ENCODE measurements at places on chromosomes 16 and 17.

GRCh38 chr17:58310511-58311428 lies 17.8 kb downstream of the TSPOAP1 start:
- no peak for DNase-seq

DNA sequence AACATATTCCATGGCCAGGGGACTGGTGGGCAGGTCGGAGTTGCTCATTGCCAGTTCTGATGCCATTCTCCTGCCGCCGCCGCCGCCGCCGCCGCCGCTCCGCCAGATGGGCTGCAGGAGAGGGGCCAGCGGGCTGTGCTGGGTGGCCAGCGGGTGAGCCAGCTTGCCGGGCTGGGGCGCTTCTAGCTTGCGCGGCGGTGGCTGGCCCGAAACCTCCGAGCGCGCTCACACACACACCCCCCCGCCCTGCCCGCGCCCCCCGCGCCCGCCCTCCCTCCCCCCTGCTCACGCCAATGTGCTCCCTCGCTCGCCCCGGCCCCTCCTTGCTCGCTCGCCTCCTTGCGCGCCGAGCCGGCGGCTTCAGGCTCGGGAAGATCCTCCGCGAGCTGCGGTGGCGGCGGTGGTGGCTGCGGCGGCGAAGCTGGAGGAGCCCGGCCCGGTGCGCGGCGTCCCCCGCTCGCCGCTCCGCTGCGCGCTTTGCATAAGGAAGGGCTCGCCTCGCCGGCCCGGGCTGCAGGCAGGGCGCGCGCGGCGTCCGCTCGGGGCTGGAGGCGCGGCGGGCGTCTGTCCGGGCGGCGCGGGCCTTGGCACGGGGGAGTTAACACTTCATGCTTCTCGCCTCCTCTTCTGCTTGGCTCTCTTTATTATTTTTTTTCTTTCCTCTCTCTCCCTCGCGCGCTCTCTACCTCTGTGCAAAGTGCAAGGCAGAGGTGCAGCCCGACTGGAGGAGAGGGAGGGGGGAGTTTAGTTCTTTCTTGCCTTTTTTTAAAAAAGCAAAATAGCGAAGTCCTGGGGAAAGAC lies 500 bp downstream of the MAF start:
- peak; percentile 73 for DNase-seq

DNA sequence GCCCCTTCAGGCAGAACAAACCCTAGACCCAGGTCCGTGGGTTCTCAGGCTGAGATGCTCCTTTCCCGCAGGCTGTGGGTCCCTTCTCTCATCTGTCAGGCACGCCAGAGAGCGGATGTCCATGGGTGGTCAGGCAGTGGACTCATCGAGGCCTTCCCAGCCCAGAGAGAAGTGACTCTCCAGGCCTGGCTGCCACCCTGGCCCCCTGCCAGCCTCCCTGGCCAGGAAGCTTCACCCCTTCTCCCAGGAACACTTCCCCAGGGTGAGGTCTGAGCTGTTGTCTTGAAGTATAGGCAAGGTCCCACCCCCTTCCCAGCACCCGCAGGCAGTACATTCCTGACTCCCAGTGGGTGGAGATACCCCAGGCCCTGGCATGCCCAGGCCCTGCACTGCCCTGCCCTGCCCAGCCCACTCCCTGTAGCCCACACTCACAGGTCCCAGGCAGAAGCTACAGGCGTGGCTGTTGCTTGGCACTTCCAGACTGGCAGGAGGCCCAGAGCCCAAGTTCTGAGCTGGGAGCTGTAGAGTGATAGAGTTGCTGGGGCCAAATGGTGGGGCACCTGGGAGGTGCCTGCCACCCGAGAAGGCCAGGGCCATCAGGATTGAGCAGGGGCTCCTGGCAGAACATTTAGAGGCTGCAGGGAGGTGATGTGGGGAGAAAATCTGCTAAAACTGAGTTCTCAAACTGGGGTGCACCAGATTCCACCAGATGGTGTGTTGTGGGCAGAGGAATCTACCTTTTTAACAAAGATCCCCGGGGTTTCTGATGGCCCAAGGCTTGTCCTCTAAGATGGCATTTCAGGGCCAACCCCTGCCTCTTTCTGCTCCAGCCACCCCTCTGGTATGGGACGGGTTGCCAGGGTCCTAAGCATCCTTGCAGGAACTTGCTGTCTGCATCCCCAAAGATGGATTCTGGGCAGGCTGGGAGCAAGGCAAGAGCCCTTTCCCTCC lies 6.7 kb downstream of the ITGA3 start:
- no peak for DNase-seq

- no peak for DNase-seq
Observed at GRCh38 chr16:88508868-88509748, 56.0 kb downstream of the ZFPM1 start.

DNA sequence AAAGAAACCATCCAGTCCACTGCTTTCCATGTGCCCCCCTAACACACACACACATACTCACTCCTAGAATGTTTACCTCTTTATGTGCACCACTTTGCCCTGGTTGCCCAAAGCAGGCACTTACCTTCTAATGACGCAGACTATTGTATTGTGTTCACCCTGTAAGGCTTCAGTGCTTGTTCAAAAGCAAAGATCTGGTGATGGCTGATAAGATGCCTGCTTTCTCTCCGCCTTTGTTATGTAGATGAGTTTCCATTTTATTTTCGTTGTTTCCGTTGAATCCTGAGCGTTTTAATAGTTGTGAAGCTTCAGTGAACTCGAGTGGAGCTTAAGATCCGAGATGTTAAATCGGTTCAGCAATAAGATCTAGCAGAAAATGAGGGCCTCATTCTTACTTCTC lies 452.7 kb downstream of the TMEM114 start:
- no peak for DNase-seq

GRCh38 chr16:49547448-49547847 lies 173.8 kb downstream of the C16orf78 start:
- DNase-seq = no peak

DNA sequence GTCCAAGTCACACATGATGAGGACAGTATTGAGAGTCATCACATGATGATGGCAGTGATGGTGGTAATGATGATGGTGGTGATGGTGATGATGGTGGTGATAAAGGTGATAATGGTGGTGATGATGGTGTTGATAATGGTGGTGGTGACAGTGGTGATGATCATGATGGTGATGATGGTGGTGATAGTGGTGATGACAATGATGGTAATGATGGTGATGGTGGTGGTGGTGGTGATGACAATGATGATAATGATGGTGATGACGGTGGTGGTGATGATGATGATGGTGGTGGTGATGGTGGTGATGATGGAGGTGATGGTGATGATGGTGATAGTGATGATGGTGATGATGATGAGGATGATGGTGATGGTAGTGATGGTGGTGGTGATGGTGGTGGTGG lies 190.2 kb upstream of the ZNF469 start:
- DNase-seq = no peak

DNA sequence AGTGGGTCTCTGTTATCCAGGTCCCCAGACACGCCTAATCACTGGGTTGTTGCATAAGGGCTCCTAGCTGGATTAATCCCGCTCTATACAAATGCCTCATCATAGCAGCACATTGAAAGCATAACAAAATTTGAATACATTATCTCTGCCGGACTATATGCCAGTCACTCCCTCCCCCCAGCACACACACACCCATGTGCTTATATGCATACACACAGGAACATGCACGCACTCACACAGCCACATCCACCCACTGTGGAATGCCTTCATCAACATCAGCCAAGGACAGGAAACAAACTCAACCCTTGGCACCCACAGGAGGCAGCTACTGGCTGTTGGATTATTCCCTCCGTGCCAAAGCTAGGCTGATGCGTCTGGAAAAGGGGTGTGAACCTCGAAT lies 3.5 kb upstream of the CDH13 start:
- no peak for DNase-seq

- no peak for DNase-seq
Observed at GRCh38 chr17:8806926-8807550, 7.9 kb upstream of the MFSD6L start.

DNA sequence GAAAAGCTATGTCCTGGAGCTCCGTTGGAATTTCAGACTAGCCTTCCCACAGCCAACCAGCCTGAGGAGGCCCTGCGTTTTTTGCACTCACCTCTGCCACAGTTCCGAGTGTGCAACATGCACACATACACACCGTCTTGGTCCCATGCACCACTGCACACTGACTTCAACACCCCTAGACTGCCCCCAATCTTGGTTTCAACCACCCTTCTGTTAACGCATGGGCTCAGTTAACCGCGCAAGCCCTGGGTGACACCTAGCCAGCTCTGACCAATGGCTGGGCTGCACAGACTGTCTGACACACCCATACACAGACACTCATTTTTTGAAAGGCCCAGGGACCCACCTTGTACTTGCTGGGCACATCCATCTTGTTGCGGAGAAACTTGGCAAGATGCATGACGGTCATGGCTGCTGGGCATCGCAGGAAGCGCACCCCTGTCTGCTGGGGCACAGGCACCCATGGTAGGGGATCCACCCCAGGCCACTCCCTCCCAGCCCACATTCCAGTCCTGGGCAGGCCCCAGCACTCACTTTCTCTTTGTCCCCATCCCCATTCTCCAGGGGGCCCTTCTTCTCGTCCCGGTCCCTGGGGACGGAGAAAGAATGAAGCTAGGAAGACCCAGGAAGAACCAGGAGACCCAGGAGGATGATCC lies 8.0 kb downstream of the CISD3 start:
- no peak for DNase-seq

- no peak for DNase-seq
Observed at GRCh38 chr17:56158344-56158743, 5.1 kb downstream of the ANKFN1 start.

DNA sequence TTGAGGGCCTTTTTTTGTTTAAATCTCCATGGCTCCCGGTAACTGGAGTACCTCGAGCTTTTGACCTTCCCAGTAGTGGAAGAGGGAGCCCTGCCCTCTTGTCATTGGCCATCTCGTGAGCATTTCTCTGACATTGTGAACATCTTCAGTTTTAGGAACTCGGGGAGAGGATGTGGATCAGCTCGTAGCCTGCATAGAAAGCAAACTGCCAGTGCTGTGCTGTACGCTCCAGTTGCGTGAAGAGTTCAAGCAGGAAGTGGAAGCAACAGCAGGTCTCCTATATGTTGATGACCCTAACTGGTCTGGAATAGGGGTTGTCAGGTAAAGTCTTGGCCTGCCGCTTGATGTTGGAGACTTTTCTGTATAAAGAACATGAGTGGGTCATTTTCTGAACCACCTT lies 24.3 kb downstream of the NTAN1 start:
- DNase-seq = no peak

- no peak for DNase-seq
Observed at GRCh38 chr17:35218915-35219314, 24.0 kb upstream of the SLFN5 start.

GRCh38 chr16:1225051-1225451 lies at the start of gene TPSG1:
TPSG1 (minus strand) TSS chr16:1225268; CDS start chr16:1225252, 16 bp downstream.
- DNase-seq = no peak

- no peak for DNase-seq
Observed at GRCh38 chr17:14050616-14051015, 18.7 kb upstream of the COX10 start.

DNA sequence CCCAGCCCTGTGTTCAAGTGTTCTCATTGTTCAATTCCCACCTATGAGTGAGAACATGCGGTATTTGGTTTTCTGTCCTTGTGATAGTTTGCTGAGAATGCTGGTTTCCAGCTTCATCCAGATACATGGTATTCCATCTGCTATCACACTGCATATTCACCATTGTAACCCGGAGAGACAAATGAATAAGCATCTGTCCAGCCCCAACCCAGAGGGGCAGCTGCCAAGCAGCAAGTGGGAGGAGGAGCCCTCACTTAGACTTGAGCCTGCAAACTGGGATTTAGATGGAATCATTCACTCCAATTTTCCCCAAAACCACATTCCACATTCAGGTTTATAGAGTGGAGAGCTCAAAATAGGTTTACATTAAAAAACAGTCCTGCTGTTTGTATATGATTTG lies 41.6 kb downstream of the SHISA6 start:
- no peak for DNase-seq

- peak; percentile 13 for DNase-seq
Observed at GRCh38 chr17:35766903-35767510, 6.3 kb downstream of the C17orf50 start.

DNA sequence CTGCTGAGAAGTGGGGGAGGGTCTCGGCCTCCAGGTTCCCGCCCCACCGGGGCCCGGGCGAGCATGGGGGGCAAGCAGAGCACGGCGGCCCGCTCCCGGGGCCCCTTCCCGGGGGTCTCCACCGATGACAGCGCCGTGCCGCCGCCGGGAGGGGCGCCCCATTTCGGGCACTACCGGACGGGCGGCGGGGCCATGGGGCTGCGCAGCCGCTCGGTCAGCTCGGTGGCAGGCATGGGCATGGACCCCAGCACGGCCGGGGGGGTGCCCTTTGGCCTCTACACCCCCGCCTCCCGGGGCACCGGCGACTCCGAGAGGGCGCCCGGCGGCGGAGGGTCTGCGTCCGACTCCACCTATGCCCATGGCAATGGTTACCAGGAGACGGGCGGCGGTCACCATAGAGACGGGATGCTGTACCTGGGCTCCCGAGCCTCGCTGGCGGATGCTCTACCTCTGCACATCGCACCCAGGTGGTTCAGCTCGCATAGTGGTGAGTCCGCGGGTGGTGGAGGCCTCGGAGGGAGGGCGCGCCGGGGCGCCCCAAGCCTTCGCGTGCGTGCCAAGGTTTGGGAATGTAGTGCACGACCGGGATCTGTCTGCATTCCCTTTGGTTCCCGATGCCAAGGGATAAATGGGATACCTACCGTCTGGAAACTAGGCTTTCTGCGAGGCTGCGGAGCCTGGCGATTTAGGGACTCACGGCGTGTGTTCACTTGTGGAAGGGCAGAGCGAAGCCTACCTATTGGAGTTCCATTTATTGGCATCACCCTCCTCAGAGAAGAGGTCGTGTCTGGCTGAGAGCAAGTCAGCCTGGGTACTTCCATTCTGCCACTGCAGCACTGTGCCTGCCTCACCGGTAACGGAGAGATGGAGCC lies 1.0 kb downstream of the ZNRF1 start:
- peak; percentile 21 for DNase-seq

DNA sequence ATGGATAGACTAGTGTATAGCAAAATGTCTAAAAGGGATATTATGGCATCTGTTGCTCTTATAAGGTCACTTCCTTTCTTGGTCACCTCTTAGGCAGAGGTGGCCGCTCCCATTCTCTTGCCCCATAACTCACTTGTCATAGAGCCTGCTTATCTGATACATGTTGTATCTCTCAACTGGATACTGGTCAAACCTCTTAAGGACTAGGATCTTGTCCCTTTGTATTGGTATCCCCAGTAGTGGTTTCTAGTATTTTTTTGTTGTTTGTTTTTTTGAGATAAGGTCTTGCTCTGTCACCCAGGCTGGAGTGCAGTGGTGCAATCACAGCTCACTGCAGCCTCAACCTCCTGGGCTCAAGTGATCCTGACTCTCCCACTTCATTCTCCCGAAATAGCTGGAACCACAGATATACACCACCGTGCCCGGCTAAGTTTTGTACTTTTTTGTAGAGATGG lies 27.0 kb downstream of the ZSWIM7 start:
- no peak for DNase-seq

GRCh38 chr17:77611791-77612502 lies 346.6 kb upstream of the TNRC6C start:
- no peak for DNase-seq

GRCh38 chr17:65711671-65712276 lies 150.3 kb upstream of the AXIN2 start:
- DNase-seq = no peak

- no peak for DNase-seq
Observed at GRCh38 chr16:89944773-89945172, 3.8 kb upstream of the DEF8 start.

Data from NCI-H510A treated with DMSO at 0.1 percent for 48 hours (cell line).